ENCODE measurements at places on chromosomes 11 and 22.
A peak's percentile ranks its signal among the peaks of the same experiment; 100 is the strongest.

DNA sequence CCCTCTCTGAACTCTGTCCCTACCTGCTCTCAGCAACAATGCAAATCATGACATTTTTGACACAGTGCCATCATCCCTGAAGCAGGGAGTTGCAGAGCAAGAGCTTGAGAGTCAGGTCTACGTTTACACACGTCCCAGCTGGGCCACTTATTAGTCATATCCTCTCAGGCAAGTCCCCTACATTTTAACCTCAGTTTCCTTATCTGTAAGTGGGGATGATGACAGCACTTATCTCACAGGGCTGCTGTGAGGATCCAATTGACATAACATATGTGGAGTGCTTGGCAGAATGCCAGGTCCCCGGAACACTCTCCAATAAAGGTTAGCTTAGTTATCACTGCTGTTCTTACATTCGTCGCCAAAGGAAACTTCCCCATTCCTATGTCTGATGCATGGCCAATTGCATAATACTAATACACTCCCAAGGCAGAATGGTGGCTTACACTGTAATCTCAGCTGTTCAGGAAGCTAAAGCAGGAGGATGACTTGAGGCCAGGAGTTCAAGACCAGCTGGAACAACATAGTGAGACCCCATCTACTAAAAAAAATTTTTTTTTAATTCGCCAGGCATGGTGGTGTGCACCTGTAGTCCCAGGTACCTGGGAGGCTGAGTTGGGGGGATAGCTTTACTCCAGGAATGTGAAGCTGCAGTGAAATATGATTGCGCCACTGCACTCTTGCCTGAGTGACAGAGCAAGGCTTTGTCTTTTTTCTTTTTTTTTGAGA is 16.6 kb downstream of the ASCC2 start:
- peak; percentile 91 for DNase-seq

DNA sequence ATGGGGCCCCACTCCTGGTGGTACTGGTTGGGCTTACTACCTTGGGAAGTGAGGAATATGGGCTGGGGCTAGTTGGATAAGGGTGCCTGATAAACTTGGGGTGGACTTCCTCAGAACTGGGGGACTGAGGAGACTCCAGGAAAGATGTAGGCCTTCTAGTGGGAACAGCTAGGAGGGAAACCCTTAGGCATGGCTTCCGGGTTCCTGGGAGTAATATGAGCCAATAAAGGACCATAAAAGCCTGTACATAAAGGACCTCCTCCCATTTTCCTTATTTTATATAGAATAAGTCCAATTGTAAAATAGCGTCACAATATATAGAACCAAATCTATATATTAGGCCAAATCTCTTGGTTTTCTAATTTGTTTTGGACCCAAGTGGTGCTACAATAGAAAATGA is 18.4 kb upstream of the RNASEH2C start:
- no peak for DNase-seq

- no peak for DNase-seq
Measured at GRCh38 chr11:86140334-86140990, 71.6 kb upstream of the PICALM start.

DNA sequence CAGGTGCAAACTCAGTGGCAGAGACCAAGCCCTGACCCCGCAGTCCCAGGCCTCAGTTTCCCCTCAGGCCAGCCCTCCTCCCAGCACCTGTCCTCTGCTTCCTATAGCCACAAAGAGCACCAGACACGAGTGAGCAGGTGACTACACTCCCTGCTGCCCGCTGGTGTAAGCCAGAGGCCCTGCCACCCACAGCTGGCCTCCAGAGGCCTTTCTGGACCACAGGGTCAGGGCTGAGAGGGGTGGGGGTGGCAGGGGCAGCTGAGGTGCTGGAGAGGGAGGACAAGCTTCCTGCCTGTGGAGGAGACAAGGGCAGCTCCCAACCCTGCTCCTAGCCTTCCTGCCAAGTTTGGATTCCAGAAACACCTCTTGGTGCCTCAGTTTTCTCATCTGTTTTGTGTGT is 31.3 kb upstream of the WNT7B start:
- DNase-seq: peak; percentile 62

Data from LHCN-M2 (cell line).